ENCODE measurements at places on chromosomes 1 and 21.

GRCh38 chr1:241499910-241500309 lies 19.6 kb downstream of the FH start:
- H3K27me3 ChIP-seq = no peaks in the 10 kb centered on the region
- H3K4me1 ChIP-seq = no peaks in the 10 kb centered on the region
- no peak overlapping the region for H3K4me3 ChIP-seq
- H3K36me3 ChIP-seq = peaks cover 99% of the 10 kb centered on the region

- no peaks in the 10 kb centered on the region for H3K4me1 ChIP-seq
- peak; percentile 47 for DNase-seq
- H3K27me3 ChIP-seq = no peaks in the 10 kb centered on the region
- H3K36me3 ChIP-seq = no peaks in the 10 kb centered on the region
Measured at GRCh38 chr1:169060919-169061639, 45.4 kb upstream of the ATP1B1 start.

DNA sequence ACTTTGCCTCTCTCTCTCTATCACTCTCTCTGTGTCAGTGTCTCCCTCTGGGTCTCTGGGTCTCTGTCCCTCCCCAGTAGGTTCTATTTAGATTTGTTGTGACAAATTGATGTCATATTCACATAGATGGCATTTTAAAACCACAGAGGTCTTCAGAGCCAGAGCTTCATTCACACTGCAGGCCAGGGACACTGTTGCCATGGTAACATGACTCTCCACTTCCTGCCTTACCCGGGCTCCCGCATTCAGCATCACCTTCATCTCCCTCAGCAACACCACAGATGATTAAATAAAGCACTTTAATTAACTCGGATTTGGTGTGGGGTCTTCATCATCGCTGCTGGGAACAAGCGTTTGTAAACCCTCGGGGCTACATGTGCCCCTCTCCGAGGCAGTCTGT lies 132.6 kb downstream of the ETS2 start:
- no peak overlapping the region for H3K27ac ChIP-seq
- no peak overlapping the region for H3K4me3 ChIP-seq
- DNase-seq = no peak
- no peaks in the 10 kb centered on the region for H3K36me3 ChIP-seq

- H3K4me1 ChIP-seq = no peaks in the 10 kb centered on the region
- DNase-seq = no peak
- H3K36me3 ChIP-seq = no peaks in the 10 kb centered on the region
Measured at GRCh38 chr1:29732453-29732852, 496.1 kb downstream of the PTPRU start.

- H3K27me3 ChIP-seq = no peaks in the 10 kb centered on the region
- no peak overlapping the region for H3K27ac ChIP-seq
- no peaks in the 10 kb centered on the region for H3K36me3 ChIP-seq
- peaks cover 39% of the 10 kb centered on the region for H3K4me1 ChIP-seq
- no peak for DNase-seq
Measured at GRCh38 chr1:205438213-205439158, 16.6 kb upstream of the LEMD1 start.

DNA sequence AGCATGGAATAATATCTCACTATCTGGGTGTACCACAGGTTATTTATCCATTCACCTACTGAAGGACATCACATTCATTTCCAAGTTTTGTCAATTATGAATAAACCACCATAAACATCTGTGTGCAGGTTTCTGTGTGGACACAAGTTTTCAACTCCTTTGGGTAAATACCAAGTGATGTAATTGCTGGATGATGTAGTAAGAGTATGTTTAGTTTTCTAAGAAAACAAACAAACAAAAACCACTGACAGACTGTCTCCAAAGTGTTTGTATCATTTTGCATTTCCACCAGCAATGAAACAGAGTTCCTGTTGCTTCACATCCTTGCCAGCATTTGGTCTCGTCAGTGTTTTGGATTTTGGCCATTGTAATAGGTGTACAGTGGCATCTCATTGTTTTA lies 435.7 kb upstream of the PROX1 start:
- DNase-seq = no peak
- no peak overlapping the region for H3K4me3 ChIP-seq
- H3K27me3 ChIP-seq = no peaks in the 10 kb centered on the region
- no peak overlapping the region for H3K27ac ChIP-seq

GRCh38 chr1:37471345-37472231 lies 2.8 kb upstream of the ZC3H12A start:
- H3K36me3 ChIP-seq = no peaks in the 10 kb centered on the region
- no peak for DNase-seq
- H3K4me1 ChIP-seq = peaks cover 53% of the 10 kb centered on the region
- peak overlapping the region; percentile 97 for H3K27ac ChIP-seq

DNA sequence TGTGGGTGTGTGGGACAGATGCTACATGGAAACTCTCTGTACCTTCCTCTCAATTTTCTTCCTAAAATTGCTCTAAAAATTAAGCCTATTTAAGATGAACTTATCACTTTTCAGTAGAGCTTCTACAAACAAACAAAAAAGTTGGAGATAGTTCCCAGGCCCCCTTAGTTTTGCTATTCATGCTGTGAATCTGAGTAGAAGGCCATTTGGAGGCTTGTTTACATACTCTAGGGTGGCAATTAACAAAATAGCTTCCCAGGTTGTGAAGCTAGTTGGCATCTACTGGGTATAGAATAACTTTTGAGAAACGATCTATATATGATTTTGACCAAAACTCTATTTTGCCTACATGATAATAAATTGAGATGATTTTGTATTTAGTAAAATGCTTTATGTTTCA lies 541.4 kb upstream of the B3GALT2 start:
- H3K27me3 ChIP-seq = no peaks in the 10 kb centered on the region
- no peak overlapping the region for H3K27ac ChIP-seq

GRCh38 chr1:96536581-96536980 lies 185.0 kb upstream of the PTBP2 start:
- no peaks in the 10 kb centered on the region for H3K36me3 ChIP-seq
- H3K27me3 ChIP-seq = no peaks in the 10 kb centered on the region
- peak overlapping the region; percentile 84 for H3K27ac ChIP-seq
- H3K4me1 ChIP-seq = peaks cover 54% of the 10 kb centered on the region
- no peak overlapping the region for H3K4me3 ChIP-seq

GRCh38 chr1:21752186-21752585 lies 30.8 kb downstream of the USP48 start:
- no peak overlapping the region for H3K27ac ChIP-seq
- H3K27me3 ChIP-seq = no peaks in the 10 kb centered on the region
- DNase-seq = no peak
- no peak overlapping the region for H3K4me3 ChIP-seq

DNA sequence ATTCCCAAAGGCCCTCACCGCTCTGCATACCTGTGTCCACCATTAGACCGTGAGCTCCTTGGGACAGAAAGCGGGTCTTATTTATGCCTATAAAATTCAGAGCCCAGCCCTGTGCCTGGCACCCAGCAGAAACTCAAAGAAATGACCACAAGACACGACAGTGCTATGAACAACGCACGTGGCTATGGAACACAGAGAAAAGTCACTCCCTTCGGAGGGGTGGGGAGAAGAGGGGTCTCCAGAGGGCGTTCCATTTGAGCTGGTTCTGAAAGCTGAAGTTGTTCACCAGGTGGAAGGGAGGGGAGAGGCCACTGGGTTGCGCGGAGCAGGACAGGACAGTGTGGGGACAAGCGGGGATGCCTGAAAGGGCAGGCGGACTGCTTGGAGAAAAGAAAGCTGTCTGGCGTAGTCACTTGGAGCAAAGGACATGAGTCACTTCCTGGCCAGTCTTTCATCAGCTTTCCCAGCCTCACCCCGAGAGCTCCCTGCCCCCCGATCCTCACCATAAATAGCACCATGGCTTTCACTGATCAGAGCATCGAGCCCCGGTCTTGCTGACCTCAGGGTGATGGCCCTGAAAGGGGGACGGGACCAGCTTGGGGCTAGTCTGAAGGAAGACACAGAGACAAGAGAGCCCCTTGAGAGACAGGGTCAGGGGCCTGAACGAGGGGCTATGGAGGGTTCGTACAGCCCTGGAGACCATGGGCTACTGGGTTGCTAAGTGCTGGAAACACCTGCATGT lies 28.5 kb downstream of the ECE1 start:
- peaks cover 9% of the 10 kb centered on the region for H3K36me3 ChIP-seq
- no peaks in the 10 kb centered on the region for H3K27me3 ChIP-seq
- peak overlapping the region; percentile 87 for H3K27ac ChIP-seq
- peak overlapping the region; percentile 16 for H3K4me3 ChIP-seq

DNA sequence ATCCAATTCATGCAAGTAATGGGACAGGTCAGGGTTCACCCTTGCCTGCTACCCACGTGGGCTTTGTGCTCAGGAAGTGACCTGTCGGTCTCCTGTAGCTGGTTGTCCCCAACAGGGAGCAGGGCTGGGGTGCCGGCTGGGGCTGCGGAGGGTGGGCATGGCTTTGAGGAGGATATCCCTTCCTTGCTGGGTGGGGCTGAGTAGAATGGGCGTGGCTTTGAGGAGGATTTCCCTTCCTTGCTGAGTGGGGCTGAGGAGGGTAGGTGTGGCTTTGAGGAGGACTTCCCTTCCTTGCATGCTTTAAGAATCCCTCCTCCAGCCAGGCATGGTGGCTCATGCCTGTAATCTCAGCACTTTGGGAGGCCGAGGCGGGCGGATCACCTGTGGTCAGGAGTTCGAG lies 151.3 kb downstream of the CLIC6 start:
- no peaks in the 10 kb centered on the region for H3K36me3 ChIP-seq
- H3K27me3 ChIP-seq = no peaks in the 10 kb centered on the region

DNA sequence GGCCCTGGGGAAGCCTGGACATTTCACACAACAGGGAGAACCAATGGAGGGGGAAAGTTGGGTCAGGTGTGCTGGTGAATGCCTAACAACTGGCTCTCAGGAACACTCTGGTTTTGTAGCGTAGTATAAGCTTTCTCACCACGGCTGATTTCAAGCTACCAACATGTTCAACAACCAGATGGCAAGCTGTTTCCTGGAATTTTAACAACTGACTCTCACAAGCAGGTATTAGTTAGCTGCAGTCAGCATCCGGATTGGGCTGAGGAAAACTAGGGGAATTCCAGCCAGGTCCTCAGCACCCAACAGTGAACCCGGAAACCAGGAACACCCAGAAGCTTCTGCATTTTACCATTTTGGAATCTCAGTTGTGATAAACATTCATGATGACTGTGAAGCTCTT lies 162.3 kb upstream of the CAMK1G start:
- H3K27me3 ChIP-seq = no peaks in the 10 kb centered on the region
- no peak overlapping the region for H3K27ac ChIP-seq
- H3K4me3 ChIP-seq = no peak overlapping the region
- no peaks in the 10 kb centered on the region for H3K36me3 ChIP-seq
- H3K4me1 ChIP-seq = no peaks in the 10 kb centered on the region
- DNase-seq = no peak
